ENCODE measurements at places on chromosomes 2 and 18.

DNA sequence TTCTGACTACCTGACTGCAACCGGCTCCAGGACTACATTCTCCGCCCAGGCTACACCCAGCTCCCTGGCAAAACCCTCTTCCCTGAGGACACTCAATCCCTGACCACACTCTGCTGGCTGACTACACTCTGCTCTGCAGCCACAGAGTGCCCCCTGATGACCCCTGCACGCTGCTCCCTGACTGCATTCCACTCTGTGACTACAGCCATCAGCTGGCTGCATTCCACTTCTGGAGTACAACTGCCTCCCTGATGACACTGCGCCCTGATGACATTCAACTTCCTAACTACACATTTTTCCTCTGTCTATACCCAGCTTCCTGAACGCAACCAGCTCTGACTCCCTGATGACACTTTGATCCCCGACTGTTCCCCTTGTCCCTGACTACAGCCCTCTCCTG, 71.3 kb upstream of the NRXN1 start:
- no peak overlapping the region for H3K27ac ChIP-seq
- no peaks in the 10 kb centered on the region for H3K4me1 ChIP-seq
- no peak overlapping the region for H3K4me3 ChIP-seq
- DNase-seq = no peak

- H3K27ac ChIP-seq = no peak overlapping the region
- DNase-seq = no peak
- peaks cover 8% of the 10 kb centered on the region for H3K27me3 ChIP-seq
- H3K4me1 ChIP-seq = peaks cover 13% of the 10 kb centered on the region
Observed at GRCh38 chr2:10548626-10549025, 100.5 kb upstream of the ODC1 start.

DNA sequence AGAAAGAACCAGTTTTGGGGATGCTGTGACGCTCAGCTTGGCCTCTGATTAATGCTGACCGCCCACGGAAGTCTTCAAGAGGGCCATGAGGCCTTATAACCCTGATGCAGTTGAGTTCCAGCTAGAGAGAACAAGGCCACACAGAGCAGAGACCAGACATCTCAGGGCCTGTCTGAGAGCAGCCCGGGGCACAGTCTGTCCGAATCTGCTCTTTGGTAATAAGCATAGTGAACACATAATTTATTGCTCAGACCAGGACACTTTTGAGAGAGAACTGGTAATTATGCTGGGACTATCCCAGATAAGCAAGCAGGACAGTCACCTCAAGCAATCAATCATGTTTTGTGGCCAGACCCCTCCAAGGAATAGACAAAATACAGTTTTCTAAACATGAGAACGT, 68.5 kb downstream of the STPG4 start:
- no peak overlapping the region for H3K27ac ChIP-seq
- H3K36me3 ChIP-seq = no peaks in the 10 kb centered on the region
- no peaks in the 10 kb centered on the region for H3K4me1 ChIP-seq
- DNase-seq = no peak

DNA sequence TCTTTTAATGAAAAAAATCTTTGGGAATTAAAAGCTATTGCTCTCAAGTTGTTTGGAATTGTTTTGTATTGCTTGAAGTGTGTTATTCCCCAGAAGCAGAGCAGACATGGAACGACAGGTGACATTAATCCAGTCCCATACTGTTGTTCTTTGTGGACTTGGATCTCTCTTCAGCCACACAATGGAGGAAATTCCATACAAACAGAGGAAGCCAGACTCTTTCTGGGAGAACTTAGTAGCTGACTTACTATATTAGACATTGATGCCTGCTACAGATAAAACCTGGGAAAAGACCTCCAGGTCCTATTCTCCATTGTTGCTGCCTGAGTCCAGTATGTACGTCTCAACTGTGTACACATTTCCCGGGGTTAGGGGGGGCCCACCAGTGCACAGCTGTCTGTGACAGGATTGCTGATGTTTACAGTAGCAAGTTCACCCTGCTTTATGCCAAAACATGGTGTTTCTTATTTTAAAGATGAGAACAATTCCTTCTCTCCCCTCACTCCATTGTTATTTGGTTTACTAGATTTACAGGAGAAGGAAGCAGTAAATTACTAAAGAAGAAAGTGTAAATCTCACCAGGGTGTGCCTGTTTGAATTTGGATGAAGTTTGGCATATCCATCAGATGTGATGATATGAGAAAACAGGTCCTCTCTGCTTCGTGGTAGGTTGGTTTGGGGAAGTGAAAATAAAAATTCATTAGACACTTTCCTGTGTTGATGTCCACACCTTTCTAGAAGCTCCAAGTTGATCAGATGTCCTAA, 142.4 kb upstream of the RBBP8 start:
- DNase-seq = no peak
- no peaks in the 10 kb centered on the region for H3K27me3 ChIP-seq
- H3K4me3 ChIP-seq = no peak overlapping the region
- H3K27ac ChIP-seq = no peak overlapping the region
- no peaks in the 10 kb centered on the region for H3K4me1 ChIP-seq

GRCh38 chr2:106187273-106187891, 6.7 kb downstream of the UXS1 start:
- H3K4me3 ChIP-seq = no peak overlapping the region
- no peak for DNase-seq
- H3K27ac ChIP-seq = no peak overlapping the region
- H3K36me3 ChIP-seq = no peaks in the 10 kb centered on the region
- H3K27me3 ChIP-seq = no peaks in the 10 kb centered on the region
- peaks cover 87% of the 10 kb centered on the region for H3K4me1 ChIP-seq

DNA sequence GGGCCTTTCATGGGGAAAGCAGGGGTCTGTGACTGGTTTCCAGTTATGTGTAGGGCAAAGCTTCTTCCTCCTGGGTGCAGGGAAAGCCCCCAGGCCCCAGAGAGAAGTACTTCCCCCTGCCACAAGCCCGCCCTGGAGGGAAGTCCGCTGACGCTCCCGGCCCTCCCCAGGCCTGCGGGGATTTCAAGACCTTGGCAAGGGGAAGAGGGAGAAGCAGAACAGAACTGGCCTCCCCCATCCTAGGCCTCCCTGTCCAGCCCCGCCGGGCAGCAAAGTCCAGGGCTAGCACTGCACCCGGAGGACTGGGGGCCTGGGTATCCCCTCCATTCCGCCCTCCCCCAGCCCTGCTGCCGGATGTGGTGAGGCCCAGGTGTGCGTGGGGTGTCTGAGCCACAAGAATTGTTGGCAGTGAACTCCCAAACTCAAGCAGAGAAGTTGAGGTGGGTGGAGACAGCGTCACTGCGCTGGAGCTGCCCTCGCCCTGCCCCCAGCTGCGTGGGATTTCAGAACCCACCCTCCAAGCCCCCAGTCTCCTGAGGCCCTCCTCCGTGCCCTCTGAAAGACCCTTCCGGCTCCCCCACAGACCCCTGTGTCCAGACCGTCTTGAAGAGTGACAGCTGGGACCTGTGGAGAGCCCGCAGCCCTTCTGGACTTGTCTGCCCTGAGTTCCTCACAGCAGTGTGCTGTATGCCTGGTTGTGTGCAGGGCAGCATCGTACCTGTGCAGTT, 1.1 kb upstream of the DUSP2 start:
- H3K27me3 ChIP-seq = no peaks in the 10 kb centered on the region
- peaks cover 6% of the 10 kb centered on the region for H3K36me3 ChIP-seq
- peak overlapping the region; percentile 61 for H3K4me3 ChIP-seq
- DNase-seq = peak; percentile 96
- H3K4me1 ChIP-seq = peaks cover 66% of the 10 kb centered on the region
- H3K27ac ChIP-seq = peak overlapping the region; percentile 100

- no peaks in the 10 kb centered on the region for H3K36me3 ChIP-seq
- H3K27ac ChIP-seq = no peak overlapping the region
- H3K4me1 ChIP-seq = no peaks in the 10 kb centered on the region
- DNase-seq = no peak
Observed at GRCh38 chr2:23654756-23655155, 269.8 kb downstream of the KLHL29 start.

DNA sequence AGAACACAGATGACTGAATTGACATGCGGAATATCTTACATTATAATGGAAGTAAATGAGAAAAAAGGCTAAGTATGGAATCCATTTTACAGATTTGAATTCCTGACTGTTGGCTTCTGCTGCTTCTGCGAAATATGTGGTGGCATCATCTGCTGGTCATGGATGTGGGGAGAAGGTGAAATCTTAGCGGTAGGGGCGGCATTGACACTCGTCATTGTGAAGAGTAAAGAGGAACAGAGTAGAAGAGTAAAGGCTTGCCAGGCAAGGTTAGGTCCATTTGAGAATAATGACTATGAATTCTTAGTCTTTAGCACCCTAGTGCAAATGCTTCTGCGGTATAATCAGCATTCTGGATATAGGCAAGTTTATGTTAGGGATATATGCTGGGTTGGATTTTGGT, 32.4 kb downstream of the ACTR3 start:
- no peak overlapping the region for H3K27ac ChIP-seq
- no peaks in the 10 kb centered on the region for H3K27me3 ChIP-seq
- peaks cover 43% of the 10 kb centered on the region for H3K4me1 ChIP-seq

DNA sequence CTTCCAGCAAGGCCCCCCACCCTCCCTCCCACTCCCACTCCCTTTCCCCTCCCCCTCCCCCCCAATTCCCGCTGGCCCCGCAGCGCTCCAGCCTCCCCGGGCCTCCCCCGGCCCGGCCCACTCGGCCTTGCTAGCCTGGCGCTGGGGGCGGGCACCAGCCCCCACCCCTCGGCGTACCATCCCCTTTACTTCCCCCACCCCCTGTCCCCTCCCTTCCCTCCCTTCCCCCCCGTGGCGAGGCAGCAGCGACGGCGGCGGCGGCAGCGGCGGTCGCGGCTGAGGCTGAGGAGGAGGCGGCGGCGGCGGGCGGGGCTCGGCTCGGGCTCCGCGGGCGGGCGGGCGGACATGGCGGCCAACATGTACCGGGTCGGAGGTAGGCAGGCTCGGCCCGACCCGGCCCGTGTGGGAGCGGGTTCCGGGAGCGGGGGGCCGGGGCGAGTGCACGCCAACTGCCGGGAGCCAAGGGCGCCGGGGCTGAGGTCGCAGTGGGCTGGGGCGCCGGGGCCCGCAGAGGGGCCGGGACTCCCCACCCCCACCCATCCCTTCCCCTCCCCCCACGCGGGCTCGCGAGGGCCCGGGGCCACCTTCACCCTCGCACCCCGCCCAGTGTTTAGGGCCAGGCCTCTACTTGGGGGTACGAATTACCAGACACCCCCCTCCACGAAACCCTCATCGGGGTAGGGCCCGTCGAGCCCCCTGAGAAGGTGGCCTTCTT, at the start of gene MTA3:
Gene MTA3 (plus strand): TSS at position 232 of the 715 bp plus-strand sequence. CDS start 114 bp downstream, at position 346.
- H3K4me3 ChIP-seq = peak within 1 kb of the TSS; percentile 9
- H3K4me1 ChIP-seq = peaks cover 9% of the 10 kb centered on the region
- no peak within 1 kb of the TSS for H3K27ac ChIP-seq
- H3K27me3 ChIP-seq = no peaks in the 10 kb centered on the region
- no peaks in the 10 kb centered on the region for H3K36me3 ChIP-seq
- peak; percentile 59 for DNase-seq

- peaks cover 11% of the 10 kb centered on the region for H3K36me3 ChIP-seq
- no peaks in the 10 kb centered on the region for H3K27me3 ChIP-seq
- peaks cover 53% of the 10 kb centered on the region for H3K4me1 ChIP-seq
- peak; percentile 98 for DNase-seq
- H3K27ac ChIP-seq = peak within 1 kb of the TSS; percentile 92
Observed at GRCh38 chr2:159712143-159712928, at the start of gene MARCHF7. Gene MARCHF7 (plus strand): TSS chr2:159712506. CDS start chr2:159729023, 16,517 bp downstream.

- no peaks in the 10 kb centered on the region for H3K27me3 ChIP-seq
- no peaks in the 10 kb centered on the region for H3K4me1 ChIP-seq
- no peak overlapping the region for H3K4me3 ChIP-seq
- no peak for DNase-seq
- no peaks in the 10 kb centered on the region for H3K36me3 ChIP-seq
Observed at GRCh38 chr2:50787636-50788035, 244.3 kb downstream of the NRXN1 start.

DNA sequence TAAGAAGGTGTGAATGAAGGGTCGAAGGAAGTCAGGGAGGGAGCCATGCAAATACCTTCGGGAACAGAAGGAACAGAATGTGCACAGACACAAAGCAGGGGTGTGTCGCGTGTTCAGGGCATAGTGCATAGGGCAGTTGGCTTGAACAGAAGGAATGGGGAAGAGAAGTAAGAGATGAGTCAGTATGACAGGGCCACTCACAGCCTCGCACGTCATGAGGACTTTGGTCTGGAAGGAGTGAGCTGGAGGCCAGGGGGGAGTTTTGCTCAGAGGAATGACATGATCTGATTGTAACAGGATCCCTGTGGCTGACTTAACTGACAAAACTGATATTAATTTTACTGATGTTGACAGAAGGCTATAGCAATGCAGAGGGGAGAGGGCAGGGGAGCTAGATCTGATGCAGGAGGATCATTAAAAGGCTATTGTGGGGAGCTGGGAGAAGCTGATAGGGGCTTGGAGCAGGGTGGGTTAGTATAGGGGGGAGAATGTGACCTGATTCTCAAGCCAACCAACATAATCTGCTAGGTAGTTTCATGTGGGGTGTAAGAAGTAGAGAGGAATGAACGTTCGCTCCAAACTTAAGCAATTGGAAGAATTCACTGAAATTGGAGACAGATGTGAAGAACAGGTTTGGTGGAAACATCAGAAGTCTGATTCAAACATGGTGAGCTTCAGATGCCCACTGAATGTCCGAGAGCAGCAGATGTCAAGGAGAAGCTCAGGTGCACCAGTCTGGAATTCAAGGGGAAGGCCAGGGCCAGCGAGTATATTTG, 60.4 kb upstream of the COPS8 start:
- H3K4me1 ChIP-seq = no peaks in the 10 kb centered on the region
- H3K27me3 ChIP-seq = no peaks in the 10 kb centered on the region
- H3K27ac ChIP-seq = no peak overlapping the region

- peak overlapping the region; percentile 16 for H3K27ac ChIP-seq
- H3K4me3 ChIP-seq = no peak overlapping the region
- peaks cover 31% of the 10 kb centered on the region for H3K4me1 ChIP-seq
- H3K27me3 ChIP-seq = no peaks in the 10 kb centered on the region
- DNase-seq = peak; percentile 60
Observed at GRCh38 chr18:46343931-46344372, 239.8 kb downstream of the HAUS1 start.

DNA sequence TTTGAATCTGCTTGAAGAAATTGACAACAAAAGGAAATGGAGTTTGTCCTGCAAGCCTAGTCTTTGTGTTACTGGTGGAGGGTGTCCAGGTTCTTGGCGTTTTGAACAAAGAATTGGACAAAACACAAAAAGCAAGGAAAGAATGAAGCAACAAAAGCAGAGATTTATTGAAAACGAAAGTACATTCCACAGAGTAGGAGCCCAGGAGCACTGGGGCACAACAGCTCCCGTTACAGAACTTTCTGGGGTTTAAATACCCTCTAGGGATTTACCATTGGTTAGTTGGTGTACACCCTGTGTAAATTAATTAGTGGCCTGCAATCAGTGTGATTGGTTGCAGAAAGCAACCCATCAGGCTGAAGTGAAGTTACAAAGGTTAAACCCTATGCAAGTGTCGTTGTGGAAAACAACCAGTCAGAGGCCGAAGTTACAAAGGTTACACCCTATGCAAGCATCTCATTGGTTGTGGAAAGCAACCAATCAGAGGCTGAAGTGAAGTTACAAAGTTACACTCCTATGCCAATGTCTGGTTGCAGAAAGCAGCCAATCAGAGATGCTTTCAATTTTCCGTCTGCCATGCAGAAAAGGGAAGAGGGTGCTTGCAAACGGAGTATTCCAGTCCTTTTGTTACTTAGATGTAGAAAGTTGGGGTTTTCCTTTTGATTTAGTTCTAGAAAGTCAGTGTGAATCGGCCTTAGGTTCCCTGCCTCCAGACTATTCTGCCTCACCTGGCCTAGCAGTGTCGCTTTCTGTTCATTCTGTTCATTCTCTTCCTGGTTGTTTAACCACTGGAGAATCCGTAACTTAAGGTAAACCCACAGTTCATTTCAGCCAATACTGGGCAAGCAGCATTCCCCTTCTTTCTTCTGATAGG, 47.6 kb upstream of the PTH2R start:
- no peak overlapping the region for H3K27ac ChIP-seq
- peaks cover 14% of the 10 kb centered on the region for H3K36me3 ChIP-seq
- no peak overlapping the region for H3K4me3 ChIP-seq
- H3K4me1 ChIP-seq = no peaks in the 10 kb centered on the region
- no peaks in the 10 kb centered on the region for H3K27me3 ChIP-seq

Measured in CD4-positive, alpha-beta memory T cell (primary cell).